ENCODE measurements at places on chromosomes 6 and 20.

DNA sequence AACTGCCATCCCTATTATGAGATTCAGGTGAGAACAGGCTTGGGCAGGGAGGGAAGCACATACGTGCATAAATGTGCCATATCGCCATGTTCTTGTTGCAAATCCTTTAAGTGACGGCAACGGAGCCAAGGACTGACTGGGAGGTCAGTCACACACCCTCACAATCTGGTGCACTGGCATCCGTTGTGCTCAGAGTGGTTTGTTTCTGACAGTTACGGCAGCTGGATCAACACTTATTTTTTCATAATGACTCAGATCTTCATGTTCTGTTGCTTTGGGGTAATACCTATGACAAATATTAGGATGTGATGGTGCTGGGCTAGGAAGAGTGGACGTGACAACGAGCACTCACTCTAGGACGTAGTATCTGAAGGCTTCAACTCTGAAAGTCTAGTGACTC, 56.2 kb upstream of the PREP start:
- no peak for DNase-seq

GRCh38 chr20:53623454-53624211, 30.0 kb upstream of the ZNF217 start:
- DNase-seq = peak; percentile 73

DNA sequence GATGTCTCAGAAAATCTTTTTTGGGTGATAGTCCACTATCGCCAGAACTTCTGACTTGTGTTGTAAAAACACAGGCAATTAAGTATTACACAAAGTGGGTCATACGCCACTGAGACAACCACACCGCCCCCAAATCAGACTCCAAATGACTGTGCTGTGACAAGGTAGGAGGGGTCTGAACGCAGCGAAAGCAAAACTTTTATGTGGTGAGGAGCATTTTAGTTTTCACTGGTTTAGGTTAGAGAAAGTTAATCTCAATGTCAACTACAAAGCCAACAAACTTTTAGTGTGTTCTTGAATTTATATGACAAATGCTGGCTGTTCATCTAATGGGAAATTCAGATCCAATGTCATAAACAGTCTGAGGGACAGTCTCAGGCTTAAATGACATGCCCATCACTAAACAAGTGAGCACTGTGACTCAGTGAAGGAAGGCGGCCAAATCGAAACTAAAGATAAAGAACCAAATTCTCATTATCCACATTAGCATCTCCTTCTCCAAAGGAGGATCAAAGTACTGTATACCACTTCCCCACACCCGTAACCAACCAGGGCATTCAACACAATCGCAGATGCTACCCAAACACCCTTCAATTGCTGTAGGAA, 186.7 kb downstream of the GJA10 start:
- DNase-seq = no peak

- DNase-seq = peak; percentile 12
Observed at GRCh38 chr6:88823998-88824397, 139.4 kb downstream of the RNGTT start.

DNA sequence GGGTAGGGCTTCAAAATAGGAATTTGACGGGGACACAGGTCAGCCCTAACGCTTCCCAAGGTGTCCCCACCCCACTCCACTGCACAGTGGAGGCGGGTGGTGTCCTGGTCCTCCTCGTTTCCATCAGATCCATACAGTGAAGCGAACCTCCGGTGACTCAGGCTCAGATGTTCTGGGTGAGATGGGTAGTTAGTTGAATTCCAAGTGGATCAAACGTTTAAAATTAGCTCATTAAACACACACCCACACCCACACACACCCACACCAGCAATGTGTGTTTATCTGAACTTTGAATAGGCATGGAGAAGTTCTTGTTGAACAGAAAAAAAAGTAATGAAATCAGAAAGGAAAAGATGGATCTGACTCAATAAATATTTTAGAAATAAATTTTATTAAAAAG, 58.9 kb downstream of the CDH4 start:
- no peak for DNase-seq

DNA sequence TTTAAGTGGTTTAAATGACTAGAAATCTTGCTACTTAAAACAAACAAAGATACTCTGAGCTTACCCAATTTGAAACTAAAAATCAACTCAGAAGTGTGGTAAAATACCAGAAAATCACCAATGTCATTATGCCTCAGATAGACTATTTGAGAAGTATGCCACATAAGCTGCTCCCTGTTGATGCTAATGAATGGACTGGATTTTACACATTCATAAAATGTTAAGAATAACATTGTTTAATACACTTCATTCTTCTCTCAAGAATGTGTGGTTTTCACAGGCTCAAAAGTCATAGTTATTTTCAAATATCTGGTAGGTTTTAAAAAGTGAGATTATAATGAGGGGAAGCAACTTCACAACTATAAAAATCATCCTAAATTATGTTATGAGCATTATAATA, 170.6 kb downstream of the TASP1 start:
- no peak for DNase-seq

DNA sequence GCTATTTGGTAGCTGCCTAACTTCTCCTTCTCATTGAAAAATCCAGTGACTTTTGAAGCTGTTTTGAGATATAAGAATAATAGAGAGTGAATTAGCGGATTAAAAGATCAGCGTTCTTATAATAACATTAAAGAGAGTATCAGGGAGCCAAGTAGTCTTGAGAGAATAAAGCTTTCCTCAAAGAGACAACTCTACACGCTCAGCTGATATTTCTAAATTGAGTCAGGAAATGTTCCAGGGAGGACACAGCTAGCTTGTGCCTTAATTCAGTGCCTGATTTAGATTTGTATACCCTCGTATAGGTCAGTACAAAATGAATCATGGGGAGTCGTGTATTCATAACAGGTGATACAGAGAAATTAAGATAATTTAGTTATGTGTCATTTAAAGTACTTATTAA, 75.1 kb upstream of the QKI start:
- DNase-seq = no peak

DNA sequence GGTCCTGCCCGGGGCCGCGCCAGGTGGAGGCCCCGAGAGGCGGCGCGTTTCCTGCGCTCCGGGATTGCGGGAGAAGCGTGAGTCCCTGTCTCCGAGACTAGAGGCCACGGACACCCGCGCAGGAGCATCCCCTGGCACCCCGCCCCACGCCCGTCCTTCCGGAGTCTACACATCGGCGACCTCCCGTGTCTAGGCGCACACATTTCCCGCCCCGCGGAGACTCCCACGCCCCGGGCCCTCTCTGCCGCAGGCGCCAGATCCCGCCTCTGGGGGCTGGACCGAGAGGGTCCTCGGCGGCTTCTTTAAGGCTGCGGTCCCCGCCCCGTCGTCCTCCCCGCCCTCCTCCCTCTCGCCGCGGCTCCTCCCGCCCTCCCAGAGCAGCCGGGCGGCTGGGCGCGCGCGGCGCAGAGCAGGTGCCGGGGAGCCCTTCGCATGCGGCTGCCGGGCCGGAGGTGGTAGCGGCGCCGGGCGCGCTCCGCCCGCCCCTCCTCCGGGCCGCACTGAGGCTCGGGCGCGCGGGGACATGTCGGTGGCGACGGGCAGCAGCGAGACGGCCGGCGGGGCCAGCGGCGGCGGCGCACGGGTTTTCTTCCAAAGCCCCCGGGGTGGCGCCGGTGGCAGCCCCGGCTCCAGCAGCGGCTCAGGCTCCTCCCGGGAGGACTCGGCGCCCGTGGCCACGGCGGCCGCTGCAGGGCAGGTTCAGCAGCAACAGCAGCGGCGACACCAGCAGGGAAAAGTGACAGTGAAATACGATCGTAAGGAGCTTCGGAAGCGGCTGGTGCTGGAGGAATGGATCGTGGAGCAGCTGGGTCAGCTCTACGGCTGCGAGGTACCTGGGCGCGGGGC, at the start of gene PPP1R14C:
PPP1R14C (plus strand) TSS at position 375 of the 846 bp plus-strand sequence; CDS start at position 524, 149 bp downstream.
- peak; percentile 52 for DNase-seq

DNA sequence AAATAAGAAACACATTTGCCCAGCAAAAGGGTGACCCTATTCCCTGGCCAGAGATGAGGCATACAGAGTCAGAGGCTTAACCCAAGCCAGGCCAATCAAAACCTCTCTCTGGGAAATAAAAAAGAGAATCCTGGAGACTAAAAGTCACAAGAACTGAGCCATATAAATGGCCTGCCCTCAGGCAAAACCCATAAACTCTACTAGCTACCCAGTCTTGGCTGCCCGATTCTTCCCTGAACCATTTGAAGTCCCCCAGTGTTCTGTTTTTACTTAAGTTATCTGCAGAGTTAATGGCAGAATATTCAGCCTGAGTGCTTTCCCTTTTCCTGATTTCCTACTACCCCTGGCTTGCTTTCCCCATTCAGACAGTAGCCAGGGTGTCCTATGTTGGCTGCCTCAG, 13.9 kb downstream of the KCNK15 start:
- DNase-seq = no peak

DNA sequence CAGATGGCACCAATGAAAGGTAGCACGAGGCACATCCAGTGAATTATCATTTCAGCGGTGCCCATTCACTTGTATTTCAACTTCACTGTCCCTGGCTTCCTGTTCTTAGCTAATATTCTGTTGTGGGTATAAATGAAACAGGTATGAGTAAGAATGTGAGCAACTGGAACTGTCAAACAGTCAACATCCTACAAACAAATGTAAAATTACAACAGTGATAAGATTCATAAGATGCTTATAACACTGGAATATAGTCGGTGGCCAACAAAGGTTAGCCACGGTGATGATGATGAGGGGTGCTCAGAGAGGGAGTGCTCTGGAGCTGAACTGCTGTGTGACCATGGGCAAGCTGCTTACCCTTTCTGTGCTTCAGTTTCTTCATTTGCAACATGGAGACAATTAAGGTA, 74.9 kb upstream of the TOX2 start:
- no peak for DNase-seq

GRCh38 chr6:1497761-1498105, 108.4 kb downstream of the FOXF2 start:
- no peak for DNase-seq

GRCh38 chr6:43277643-43278523, 20.2 kb upstream of the SLC22A7 start:
- no peak for DNase-seq

- no peak for DNase-seq
Observed at GRCh38 chr6:45706319-45706718, 309.3 kb downstream of the CLIC5 start.

DNA sequence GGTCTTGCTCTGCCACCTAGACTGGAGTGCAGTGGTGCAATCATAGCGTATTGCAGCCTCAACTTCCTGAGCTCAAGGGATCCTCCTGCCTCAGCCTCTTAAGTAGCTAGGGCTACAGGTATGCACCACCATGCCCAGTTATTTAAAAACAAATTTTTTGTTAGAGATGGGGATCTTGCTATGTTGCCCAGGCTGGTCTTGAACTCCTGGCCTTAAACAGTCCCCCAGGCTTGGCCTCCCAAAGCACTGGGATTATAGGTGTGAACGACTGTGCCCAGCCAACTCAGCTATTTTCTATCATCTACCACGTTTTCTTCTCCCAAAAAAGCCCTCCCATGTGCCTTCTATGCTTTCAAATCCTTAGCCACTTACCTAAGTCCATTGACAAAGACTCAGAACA, 243.7 kb upstream of the SOX4 start:
- no peak for DNase-seq

DNA sequence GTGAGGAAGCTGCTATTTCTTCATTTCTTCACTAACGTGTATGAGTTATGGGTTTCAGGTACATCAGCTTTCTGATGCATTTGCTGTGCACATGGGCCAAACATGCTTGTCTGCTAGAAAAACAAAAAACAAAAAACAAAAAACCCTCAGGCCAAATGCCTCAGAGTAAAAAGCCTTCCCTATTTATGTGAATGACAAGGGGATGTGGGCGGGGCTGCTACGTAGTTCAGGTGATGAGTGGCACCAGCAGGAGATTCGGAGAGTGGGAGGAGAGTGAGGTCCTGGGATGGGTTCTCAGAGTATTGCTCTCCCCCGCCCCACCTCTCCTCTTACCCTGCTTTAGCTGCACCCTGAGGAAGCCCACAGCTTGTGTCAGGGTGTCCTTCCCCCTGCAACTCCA, 596.8 kb upstream of the JAG1 start:
- DNase-seq = no peak

DNA sequence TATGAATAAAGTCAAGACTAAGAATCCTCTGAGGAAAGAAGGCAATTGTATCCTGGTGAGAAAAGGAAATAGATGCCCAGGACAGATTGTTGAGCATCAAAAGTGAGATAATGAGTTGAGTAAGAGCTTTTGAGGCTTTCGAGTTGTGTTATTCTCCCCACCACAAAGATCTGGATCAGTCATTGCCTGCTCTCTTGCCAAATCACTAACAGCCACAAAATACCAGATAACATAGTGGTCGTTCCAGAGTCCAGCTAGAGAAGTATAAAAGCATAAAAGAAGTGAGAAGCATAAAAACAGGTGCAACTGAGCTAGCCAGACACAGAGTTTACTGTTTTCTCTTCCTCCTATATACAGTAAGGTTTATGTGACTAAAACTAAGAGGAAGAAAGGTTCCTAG, 4.9 kb downstream of the SPINT4 start:
- DNase-seq = no peak

- DNase-seq = no peak
Observed at GRCh38 chr6:14089224-14089623, 28.3 kb upstream of the CD83 start.

GRCh38 chr6:55433446-55434130, 106.3 kb downstream of the GFRAL start:
- no peak for DNase-seq

Data from AG08396 (cell line).